Activated CD4-positive, alpha-beta T cell treated with anti-CD3 and anti-CD28 coated beads for 1 hour (primary cell): ENCODE measurements at places on chromosomes 1 and 21.

DNA sequence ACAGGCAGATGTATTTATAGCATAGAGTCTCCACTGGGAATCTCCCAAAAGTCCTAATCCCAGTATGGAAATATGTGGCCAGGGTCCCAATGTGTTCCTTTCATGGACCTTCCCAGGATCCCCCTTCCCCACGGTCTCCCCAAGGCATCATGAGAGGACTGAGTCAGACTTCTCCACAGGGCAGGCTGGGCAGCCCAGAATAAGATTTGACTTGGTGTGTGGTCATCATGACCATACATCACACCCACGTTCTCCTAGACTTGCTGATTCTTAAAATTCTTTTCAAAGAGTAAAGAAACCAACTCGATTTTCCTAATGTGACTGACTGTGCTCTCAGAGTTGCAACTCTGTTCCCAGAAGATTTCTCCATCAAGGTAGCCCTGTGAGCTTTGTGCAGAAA, 93.9 kb upstream of the CD34 start:
- no peak for DNase-seq

- no peak for DNase-seq
These were observed 27.4 kb upstream of the KIRREL1 start for GRCh38 chr1:157966031-157966537.

GRCh38 chr1:111372336-111372965, 55.1 kb downstream of the OVGP1 start:
- DNase-seq = no peak

DNA sequence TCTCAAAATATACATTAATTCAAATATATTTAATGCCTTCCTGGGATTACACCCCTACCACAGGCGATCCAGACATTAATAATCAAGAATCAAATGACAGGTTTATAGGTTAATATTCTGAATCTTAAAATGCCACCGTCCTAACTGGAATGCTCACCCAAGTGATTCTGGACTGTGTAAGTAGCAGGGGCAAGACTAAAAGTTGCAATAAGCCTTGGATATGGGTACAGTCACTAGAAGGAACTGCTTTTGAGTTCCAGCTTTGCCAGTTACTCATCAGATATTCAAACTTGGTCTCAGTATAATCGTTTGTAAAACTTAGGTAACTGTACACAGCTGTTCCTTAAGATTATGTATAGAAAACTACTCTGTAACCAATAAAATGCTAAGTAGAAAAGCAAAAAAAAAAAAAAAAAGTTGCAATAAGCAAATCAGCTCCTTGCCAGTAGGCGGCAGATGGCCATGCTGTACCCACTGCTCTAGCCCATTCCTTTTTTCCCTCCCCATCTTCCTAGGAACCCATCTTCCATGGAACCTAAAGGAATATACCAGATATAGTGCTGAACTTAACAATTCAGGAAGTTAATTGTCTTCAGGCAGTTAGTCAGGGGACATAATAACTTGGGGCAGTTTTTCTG, 10.5 kb downstream of the RO60 start:
- no peak for DNase-seq

- no peak for DNase-seq
These were observed 1017.6 kb downstream of the KCNT2 start for GRCh38 chr1:195590649-195591048.

DNA sequence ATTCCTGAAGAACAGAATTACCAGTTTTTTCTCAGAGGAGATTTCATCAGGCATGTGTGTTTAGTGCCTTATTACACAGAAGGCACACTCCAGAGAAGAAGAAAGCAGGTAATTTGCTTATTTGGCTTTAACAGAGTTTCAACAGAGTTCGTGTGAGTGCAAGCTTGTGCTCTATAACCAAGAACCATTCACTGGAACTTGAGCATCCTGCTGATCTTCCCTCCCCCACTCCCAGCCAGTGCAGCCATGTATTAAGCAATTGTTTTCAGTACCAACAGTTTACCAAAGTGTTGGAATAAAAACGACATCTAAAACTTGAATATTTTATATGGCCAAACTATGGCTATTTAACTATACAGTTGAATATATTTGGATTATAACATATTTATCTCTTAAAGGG, 4.3 kb downstream of the MGST3 start:
- no peak for DNase-seq

- DNase-seq = no peak
These were observed 2.7 kb upstream of the VANGL2 start for GRCh38 chr1:160397651-160398050.

GRCh38 chr1:28306301-28306949, 22.4 kb upstream of the MED18 start:
- DNase-seq = no peak

DNA sequence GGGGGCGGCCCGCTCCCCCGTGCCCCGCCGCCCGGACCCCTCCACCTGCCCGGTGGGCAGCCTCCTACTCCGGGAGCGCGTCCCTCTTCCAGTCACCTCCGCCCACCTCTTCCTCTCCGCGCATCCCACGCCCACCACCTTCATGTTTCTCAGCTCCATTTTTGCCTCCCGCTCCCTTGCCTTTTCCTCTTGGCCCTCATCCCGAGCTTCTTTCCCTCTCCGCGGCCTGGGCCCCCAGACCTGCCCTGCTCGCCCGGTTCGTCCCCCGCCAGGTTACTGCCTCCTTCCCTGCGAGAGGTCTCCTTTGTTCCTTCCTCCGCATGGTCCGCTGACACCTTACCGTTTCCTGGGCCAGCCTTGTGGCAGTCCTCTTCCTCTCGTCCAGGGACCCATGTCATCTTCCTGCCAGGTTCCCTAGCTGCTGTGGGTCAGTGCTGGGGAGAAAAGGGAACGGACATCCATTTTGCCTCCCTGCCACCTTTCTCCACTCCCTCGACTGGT, 563 bp downstream of the QSOX1 start:
- no peak for DNase-seq

- no peak for DNase-seq
These were observed 16.1 kb downstream of the CLCN6 start for GRCh38 chr1:11822091-11822490.

- DNase-seq = no peak
These were observed 45.6 kb downstream of the ZNF281 start for GRCh38 chr1:200364091-200364759.

GRCh38 chr1:117810553-117810952, 118.9 kb downstream of the GDAP2 start:
- DNase-seq = no peak

GRCh38 chr21:42514883-42515228, 1.2 kb downstream of the SLC37A1 start:
- no peak for DNase-seq

- DNase-seq = no peak
These were observed 132.1 kb downstream of the RPS6KC1 start for GRCh38 chr1:213183036-213183672.

GRCh38 chr1:114118351-114118990, 35.2 kb downstream of the SYT6 start:
- no peak for DNase-seq

DNA sequence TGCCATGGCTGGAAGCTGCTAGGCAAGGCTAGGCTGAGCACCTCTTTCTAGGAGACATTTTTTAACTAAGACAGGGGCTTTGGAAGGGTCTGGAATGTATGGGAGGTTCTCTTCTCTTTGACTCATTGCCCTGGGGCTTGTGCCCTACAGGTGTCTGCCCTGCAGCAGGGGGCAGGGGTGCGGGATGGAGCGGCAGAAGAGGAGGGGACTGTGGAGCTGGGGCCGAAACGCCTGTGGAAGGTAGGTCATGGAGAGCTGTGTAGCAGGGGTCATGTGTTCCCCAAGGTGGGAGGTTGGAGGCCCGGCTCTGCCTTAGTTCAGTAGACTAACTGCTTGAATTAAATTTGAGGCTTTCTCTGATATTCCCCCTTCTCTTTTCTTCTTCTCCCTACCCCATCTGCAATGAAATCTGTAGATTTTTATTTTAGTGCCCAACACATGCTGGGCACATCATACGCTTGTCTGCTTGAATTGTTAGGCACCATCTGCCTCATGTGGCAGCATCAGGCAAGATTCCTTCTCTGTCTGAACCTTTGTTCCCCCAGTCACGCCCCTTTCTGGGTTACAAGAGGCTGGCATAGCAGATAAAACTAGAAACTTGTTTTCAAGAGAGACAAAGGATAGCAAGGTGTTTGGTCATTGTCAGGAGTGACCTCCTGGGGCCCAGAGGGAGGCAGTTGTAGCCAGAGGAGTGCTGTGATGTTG, 18.4 kb downstream of the PPFIA4 start:
- DNase-seq = no peak

- no peak for DNase-seq
These were observed 110.8 kb downstream of the LACTBL1 start for GRCh38 chr1:22861764-22862440.

GRCh38 chr1:175622362-175622761, 121.0 kb downstream of the TNR start:
- DNase-seq = no peak
